Activated T-cell treated with anti-CD3 and anti-CD28 coated beads, Interleukin-2, amount 50 U/mL, for 4 hours (primary cell): ENCODE measurements at places on chromosomes 5 and 9.

DNA sequence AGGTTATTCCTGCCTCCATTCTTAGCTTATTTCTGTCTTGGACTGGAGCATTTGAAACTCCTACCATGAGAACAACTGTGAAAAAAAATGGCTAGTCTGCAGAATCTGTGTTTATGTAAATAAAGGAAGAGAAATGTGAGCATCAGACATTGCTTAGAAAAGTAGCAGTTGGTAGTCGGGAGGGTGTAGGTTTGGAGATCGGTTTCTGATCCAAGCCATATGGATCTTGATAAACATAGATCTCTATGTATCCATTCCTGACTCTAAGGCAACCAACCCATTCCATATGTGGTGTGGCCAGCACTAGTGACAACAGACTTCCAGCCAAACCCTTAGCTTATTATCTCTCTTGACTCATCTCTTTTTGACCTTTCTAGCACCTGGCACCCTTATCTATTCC is 127.1 kb downstream of the NMUR2 start:
- no peak for DNase-seq

- DNase-seq: no peak
Observed at GRCh38 chr5:83472508-83473345, 1.2 kb downstream of the VCAN start.

DNA sequence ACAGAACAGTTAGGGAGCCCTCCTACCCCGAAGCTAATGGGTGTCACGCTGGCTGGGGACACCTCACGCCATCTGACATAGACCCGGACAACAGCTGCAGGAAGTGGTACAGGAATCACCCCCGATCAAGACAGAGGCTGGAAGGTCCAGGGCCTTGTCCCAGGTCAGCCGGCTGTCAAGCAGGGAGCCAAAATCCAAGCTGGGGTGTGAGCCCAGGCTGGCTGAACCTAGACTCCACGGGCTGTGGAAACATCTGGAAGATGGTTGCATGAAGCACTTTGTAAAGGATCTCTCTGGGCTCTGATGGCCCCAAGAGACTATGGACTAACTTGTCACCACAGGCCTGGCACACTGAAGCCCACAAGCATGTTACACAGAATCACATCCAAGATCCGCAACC is 68.9 kb upstream of the STXBP1 start:
- DNase-seq: no peak

- no peak for DNase-seq
Observed at GRCh38 chr9:115230924-115231515, 113.1 kb upstream of the TNC start.

DNA sequence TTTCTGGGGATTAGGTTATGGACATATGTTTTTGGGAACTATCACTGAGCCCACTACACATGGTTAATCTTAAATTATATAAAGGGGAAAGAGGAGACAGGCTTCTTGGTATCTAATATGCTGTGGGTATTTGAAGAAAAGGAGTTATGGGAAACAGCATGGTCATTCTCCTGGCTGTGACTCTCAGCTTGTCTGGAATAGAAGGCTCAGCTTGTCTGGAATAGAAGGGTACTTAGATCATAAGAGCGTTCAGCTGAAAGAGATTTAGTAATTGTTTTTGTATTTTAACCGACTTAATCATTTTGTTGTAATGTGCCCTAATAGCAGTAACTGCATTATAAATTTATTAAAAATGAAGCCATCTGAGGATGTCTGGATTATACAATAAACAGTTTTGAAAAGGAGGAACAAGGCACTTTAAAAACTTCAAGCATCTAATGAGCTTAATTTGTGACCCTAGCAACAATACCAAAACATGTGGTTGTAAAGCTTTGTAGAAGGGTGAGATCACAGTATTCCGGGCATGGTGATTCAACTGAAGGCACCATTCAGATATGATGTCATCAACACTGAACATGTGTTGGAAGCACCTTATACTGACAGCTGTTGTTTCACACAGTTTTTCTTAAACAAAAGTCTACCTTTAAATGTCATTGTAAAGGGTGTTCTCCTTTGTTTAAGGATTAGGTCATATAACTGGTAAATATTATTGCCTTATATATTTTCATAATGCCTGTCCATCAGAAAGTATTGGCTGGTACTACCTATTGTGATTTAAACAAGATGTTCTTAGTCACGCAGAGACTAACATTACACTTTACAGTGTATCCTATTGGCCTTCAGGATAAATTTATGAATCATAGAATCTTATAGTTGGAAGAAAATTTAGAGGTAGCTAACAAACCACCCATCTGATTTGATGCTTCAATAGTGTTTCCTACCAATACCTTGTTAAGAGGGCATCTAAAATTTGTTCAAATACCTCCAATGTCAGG is 2174.1 kb upstream of the WWC1 start:
- no peak for DNase-seq

GRCh38 chr5:73412597-73412988 is 36.0 kb downstream of the FOXD1 start:
- no peak for DNase-seq
